ENCODE measurements at places on chromosomes 5 and 9. TPM values are rescaled to one million over a fixed set of nuclear protein-coding genes. Genes with fewer than 3 reads are reported as not detected.

Gene CNTFR
- not detected for total RNA-seq

GRCh38 chr5:32475334-32476097 lies 31.0 kb upstream of the ZFR start:
- no peaks in the 10 kb centered on the region for H3K4me1 ChIP-seq
- H3K4me3 ChIP-seq = no peak overlapping the region
- no peaks in the 10 kb centered on the region for H3K36me3 ChIP-seq
- H3K27me3 ChIP-seq = no peaks in the 10 kb centered on the region
- no peak overlapping the region for H3K27ac ChIP-seq
- no peak for DNase-seq

DNA sequence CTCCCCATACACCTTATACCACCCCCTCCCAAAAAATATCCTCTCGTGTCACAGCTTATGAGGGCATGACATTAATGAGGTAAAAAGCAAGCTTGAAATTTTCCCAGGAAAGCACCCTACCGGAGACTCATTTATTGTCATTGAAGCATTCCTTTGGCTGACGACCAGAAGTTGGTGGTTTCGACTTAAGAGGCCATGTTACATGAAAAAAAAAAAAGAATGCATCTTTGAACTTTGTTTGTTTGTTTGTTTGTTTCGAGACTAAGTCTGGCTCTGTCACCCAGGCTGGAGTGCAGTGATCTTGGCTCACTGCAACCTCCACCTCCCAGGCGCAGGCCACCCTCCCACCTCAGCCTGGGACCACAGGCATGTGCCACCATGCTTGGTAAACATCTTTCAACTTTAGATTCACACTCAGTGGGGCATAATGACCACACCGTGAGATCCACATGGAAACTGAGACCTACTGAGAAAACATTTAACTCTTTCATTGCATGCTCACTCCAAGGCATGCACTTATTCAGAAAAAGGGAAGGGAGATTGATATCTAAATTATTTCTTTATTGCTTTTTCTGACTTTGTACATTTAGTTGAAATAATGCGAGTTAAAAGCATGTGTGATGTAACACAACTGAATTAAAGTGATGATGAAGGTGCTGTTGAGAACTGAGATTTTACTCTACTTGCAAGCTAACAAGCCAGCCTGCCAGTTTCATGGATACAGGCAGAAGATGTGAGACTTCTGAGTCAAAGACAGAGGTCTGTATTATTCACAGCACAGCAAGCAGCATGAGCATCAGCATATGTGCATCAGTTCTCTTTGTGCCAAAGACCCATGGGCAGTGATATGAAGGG lies 5.1 kb upstream of the RAB14 start:
- no peak for DNase-seq
- H3K27me3 ChIP-seq = no peaks in the 10 kb centered on the region
- peaks cover 13% of the 10 kb centered on the region for H3K4me1 ChIP-seq
- no peaks in the 10 kb centered on the region for H3K36me3 ChIP-seq
- no peak overlapping the region for H3K4me3 ChIP-seq

GRCh38 chr5:73435759-73436534 lies 12.6 kb downstream of the FOXD1 start:
- no peak overlapping the region for H3K27ac ChIP-seq
- no peaks in the 10 kb centered on the region for H3K36me3 ChIP-seq
- peaks cover 23% of the 10 kb centered on the region for H3K4me1 ChIP-seq
- peaks cover 75% of the 10 kb centered on the region for H3K27me3 ChIP-seq

DNA sequence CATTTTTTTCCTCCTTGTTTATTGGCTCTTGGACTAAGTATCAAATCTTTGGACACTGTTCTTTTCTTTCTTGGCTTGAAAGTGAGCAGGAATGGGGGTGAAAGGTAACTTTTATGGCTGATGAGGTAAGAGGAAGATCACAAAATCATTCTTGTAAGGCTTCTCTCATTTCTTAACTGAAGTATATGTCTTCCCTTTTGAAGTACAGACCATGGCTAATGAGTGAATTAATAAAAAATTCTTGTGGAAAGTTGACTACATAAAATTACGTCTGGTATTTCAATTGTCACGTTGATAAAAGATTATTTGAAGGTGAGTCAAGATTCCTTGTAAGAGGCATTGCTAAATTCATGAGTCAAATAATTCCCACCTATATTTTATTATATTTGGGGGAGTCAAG lies 25.1 kb downstream of the VCAN start:
- DNase-seq = no peak
- H3K27ac ChIP-seq = no peak overlapping the region
- H3K4me3 ChIP-seq = no peak overlapping the region
- H3K27me3 ChIP-seq = no peaks in the 10 kb centered on the region
- no peaks in the 10 kb centered on the region for H3K4me1 ChIP-seq

- no peaks in the 10 kb centered on the region for H3K4me1 ChIP-seq
- no peaks in the 10 kb centered on the region for H3K36me3 ChIP-seq
- no peak overlapping the region for H3K27ac ChIP-seq
- no peak overlapping the region for H3K4me3 ChIP-seq
- no peak for DNase-seq
Measured at GRCh38 chr5:89208811-89209210, 325.8 kb upstream of the MEF2C start.

DNA sequence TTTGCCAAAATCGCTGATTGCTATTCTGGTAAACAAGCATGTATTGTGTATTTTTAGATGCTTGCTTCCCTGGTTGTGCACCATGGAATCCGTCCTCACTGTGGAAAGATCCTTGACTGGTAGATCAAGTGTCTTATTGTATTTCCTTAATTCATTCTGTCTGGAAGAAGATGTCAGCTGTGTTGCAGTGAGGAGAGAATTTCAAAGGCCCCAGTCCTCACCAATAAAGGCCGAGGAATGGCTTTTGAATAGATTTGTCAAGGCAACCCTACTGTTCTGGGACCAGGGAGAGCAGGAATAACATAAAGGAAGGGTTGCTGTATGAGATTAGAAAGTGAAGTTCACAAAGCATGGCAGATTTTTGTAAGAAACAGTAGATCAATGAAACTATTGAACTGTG lies 36.2 kb upstream of the POU5F2 start:
- H3K4me3 ChIP-seq = no peak overlapping the region
- no peak overlapping the region for H3K27ac ChIP-seq
- peaks cover 3% of the 10 kb centered on the region for H3K36me3 ChIP-seq
- DNase-seq = no peak
- H3K4me1 ChIP-seq = no peaks in the 10 kb centered on the region

- no peaks in the 10 kb centered on the region for H3K36me3 ChIP-seq
- no peaks in the 10 kb centered on the region for H3K4me1 ChIP-seq
- DNase-seq = no peak
- H3K4me3 ChIP-seq = no peak overlapping the region
Measured at GRCh38 chr9:98401140-98402018, 145.9 kb upstream of the TBC1D2 start.

All from CD4-positive, alpha-beta memory T cell (primary cell).